ENCODE measurements at places on chromosomes 11 and 22. TPM values are rescaled to one million over a fixed set of nuclear protein-coding genes. Genes with fewer than 3 reads are reported as not detected.

The C11orf86 gene
- total RNA-seq, result not detected

The THY1 gene
- total RNA-seq, result 1,197 TPM

The PRPF19 gene
- total RNA-seq, result 47.9 TPM

GRCh38 chr11:67032830-67033551 is 10.1 kb downstream of the SYT12 start:
- peak; percentile 95 for DNase-seq

DNA sequence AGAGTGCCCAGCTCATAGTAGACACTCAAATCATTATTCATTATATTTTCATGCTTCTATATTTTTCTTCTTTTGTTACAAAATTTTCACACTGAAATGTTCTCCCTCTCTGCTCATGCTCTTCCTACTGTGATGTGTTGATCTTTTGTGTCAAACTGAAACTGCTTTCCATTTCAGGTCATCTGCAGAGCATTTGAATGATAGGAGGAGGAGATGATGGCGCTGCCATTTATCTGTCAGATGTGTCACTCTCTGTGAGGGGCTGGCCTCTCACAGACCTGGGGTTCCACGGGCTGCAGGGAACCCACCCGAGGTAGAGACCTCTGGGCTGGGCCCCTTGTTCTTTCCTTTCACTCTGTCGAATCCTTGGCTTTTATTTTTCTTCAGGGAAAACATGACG is 41.1 kb downstream of the OR10A6 start:
- DNase-seq, result peak; percentile 18

- DNase-seq, result peak; percentile 63
Measured at GRCh38 chr11:57566905-57567514, 462 bp downstream of the UBE2L6 start.

DNA sequence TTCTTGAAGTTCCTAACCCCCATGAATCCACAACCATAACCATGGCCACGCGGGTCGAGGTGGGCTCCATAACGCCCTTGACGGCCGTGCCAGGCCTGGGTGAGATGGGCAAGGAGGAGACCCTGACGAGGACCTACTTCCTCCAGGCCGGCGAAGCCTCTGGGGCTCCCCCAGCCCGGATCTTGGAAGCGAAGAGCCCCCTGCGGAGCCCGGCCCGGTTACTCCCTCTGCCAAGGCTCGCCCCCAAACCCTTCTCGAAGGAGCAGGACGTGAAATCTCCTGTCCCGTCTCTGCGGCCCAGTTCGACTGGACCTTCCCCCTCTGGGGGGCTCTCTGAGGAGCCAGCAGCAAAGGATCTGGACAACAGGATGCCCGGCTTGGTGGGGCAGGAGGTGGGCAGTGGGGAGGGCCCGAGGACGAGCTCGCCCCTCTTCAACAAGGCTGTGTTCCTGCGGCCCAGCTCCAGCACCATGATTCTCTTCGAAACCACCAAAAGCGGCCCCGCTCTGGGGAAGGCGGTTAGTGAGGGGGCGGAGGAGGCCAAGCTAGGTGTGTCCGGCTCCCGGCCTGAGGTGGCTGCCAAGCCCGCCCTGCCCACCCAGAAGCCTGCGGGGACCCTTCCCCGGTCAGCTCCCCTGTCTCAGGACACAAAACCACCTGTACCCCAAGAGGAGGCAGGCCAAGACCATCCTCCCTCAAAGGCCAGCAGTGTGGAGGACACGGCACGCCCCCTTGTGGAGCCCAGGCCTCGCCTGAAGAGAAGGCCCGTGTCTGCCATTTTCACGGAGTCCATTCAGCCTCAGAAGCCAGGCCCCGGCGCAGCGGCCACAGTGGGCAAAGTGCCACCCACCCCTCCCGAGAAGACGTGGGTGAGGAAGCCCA is 75.7 kb downstream of the KIAA1671 start:
- peak; percentile 35 for DNase-seq

- DNase-seq, result peak; percentile 65
Measured at GRCh38 chr11:3989276-3989920, 105.2 kb upstream of the RRM1 start.

DNA sequence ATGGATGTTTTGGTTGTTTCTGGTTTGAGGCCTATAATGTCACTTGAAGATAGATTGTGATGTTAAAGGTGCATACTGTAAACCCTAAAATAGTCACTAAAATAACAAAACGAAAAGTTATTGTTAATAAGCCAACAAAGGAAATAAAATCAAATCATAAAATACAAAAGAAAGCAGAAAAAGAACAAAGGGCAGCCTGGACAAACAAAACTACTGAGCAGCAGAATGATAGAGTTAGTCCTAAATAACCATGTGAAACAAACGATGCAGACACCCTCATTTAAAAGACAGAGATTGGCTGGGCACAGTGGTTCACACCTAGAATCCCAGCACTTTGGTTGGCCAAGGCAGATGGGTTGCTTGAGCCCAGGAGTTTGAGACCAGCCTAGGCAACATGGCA is 90.9 kb upstream of the GAL start:
- no peak for DNase-seq

DNA sequence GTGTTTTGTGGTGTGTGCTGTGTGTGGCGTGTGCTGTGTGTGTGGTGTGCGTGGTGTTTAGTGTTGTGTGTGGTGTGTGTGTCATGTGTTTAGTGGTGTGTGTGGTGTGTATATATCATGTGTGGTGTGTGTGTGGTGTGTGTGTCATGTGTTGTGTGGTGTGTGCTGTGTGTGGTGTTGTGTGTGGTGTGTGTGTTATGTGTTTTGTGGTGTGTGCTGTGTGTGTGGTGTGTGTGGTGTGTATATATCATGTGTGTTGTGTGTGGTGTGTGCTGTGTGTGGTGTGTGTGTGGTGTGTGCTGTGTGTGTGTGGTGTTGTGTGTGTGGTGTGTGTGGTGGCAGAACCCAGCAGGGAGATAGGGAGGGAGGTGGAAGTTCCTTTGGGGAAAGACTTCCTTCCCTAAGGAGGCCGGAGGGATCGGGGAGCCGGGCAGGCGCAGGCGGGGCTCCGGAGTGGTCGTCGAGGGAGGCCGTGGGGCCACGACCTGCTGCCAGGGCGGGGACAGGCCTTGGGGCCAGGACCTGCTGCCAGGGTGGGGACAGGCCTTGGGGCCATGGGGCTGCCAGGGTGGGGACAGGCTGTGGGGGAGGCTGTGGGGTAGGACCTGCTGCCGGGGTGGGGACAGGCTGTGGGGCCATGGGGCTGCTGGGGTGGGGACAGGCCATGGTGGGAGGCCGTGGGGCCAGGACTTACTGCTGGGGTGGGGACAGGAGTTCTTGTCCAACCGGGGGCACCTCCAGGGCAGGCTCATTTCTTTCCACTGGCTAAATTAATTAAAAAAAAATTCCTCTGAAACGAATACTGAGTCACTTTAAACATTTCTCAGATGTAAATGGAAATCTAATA is 15.2 kb downstream of the PIM3 start:
- peak; percentile 28 for DNase-seq

DNA sequence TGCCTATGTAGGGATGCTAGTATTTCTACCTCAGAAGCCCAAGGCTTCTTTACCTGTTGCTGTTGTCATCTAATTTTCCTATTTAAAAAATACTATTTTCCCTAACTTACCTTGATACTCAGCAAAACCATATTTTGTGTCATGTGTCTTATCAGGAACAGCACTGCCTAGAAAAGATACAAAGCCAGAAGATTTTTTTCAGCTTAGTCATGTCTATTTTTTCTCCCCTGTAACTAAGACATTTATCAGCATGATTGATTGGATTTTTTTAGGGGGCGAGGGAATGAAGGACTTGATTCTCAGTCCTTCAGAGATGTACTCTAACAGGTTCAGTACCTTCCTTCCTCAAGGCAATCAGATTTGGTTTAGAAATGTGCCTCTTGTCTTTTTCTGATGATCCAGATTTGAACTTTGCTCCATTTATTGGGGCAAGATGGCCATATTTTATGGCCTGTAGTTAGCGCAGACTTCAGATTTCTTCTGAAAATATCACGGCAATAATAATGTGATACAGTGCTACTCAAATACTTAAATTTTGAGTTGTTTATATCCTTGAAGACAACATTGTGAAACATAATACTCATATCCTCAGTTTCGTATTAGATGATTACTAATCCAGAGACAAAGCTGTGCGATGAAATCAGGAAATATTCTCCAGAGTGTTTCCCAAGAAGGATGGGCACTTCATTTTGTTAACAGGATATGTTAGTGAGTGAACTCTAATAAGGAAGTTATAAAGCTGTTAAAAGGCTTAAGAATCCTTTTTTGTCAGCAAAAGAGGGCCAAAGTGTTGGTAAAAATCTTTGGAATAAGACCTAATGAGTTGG is 3.8 kb upstream of the PIK3IP1 start:
- peak; percentile 78 for DNase-seq

- DNase-seq, result peak; percentile 95
Measured at GRCh38 chr22:39292561-39293074, 26.8 kb downstream of the RPL3 start.

DNA sequence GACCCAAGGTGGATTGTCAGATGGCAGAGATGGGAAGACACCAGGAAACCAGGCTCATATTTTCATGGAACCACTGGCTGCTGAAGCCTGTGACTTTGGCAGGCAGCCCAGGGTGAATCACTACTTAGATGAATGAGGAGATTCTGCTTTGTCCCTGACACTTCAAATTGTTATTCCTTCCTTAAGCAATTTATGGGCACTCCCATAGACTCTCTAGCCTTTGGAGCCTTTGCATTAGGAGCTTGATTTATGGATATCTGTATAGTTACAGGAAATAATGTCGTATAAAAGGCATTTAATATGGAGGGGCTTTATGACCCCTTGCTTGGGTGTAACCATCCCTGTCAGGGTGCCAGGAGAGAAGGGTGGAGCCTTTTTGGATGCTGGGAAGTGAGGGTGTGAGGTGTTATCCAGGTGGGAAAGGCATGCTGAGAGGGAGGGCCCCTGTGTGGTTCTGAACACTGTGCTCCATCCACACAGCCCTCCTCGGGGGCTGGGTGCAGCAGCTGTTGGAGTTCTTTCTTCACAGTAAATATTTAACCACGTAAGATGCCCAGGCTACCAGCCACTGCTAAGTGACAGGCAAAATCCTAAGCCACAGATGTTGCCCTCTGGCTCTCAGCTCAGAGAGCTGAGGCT is 35.3 kb downstream of the IL18 start:
- DNase-seq, result peak; percentile 92

DNA sequence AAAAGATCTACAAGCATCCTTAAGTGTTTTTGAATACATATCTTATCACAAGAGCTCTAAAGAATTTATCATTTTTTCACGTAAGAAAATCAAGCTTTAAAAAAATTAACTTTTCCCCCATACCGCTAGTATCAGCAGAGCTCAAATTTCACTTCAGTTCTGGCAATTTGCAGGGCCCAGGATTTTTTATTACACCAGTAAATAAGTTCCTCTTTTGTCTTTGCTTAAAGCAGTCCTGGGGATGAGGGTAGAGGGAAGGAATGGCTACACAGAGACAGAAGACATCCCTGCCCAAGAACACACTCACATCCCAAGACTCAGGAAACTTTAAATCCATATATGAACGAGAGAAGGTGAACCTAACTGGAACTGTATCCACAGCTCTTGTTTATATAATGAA is 22.6 kb upstream of the SORL1 start:
- DNase-seq, result no peak

Measured in GM23248 (cell line).